ENCODE measurements at places on chromosomes 1 and 21.
A peak's percentile ranks its signal among the peaks of the same experiment; 100 is the strongest.

GRCh38 chr1:63323865-63324778 lies 1.8 kb downstream of the FOXD3 start:
- no peak for DNase-seq

- no peak for DNase-seq
These were observed 112.2 kb upstream of the MROH9 start for GRCh38 chr1:170823120-170823519.

- no peak for DNase-seq
These were observed 114.5 kb upstream of the KCNK2 start for GRCh38 chr1:214967865-214968575.

DNA sequence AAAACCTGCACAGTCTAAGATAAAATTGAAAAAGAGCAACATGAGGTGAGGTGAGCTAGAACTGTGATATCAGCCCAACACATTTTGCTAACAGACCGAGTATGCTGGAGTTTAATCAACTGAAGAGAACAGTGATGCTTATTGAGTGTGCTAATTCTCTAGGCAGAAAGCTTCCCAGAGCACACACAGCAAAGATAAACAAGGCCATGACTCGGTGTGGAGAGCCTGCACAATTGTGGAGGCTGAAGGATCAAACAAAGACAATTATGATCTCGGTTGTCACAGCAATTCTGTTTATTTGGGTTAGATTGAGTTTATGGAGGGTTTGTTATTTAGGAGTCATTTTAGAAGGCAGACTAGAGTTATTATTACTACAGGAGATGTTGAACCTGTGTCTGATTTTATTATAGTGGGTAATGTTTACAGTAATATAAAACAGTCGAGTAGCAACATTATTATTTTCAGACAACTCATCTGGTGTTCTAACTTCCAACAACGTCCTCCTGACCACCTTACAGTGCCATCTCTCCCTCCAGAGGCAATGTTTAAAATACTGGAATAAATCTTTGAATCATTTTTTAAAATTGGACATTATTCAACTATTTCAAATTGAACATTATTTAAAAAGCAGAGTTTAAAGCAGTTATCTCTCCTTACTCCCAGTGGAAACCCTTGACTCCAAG lies 40.2 kb downstream of the DPT start:
- peak; percentile 48 for DNase-seq

DNA sequence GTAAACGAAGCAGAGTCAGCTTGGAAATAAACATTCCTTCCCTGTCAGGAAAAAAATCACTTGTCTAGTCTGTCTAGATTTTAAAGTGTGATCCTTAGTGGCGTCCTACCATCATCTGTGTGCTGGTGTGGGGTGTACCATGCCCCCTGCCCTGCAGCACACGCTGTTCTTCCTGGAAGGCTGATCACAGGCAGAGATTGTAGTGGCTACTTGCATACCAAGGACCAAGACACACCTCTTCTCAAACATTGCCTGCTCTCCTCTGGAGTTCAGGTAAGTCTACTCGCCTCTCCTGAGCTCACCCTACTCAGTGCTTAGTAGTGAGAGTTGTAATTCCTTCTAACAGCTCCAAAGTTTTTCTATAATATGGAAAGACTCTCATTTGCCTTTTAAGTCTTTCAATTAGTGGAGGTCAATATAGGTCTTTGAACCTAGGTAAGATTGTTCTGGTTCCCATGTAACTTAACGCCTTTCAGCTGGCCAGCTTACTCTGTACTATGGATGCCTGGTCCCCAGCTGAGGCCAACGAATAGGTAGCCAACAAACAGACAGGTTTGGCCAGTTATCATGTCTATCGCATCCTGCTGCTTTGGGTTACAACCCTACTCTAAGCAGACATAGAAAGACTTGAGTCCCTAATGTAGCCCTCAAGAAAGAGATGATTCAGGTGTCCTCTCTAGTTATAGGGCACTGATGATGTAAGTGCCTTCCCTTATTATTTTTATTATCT lies 55.4 kb downstream of the XCL1 start:
- no peak for DNase-seq

DNA sequence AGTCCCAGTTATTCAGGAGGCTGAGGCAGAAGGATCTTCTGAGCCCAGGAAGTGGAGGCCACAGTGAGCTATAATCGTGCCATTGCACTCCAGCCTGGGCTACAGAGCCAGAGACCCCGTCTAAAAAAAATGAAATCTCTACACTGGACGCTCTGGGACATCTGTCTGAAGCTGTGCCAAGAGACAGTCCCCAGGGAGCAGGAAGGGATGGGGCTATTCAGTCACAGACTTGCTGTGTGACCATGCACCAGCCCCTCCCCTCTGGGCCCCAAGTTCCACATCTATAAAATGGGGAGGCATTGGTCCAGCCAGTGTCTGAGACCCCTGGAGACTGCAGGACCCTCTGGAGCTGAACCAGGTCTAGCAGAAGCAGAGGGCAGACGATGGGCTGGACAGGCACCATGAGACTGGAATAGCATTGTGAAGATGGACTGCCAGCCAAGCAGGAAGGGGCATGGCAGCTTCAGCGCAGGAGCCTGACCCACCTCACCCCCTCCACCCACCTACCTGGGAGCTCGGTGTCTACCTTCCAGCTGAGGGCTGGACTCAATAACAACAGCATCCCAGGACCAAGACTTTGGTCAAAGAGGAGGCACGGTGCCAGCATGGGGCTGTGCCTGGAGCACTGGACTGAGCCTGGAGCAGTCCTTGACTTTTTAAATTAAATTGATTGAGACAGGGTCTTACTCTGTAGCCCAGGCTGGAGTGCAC lies 1.4 kb downstream of the TMEM54 start:
- no peak for DNase-seq

DNA sequence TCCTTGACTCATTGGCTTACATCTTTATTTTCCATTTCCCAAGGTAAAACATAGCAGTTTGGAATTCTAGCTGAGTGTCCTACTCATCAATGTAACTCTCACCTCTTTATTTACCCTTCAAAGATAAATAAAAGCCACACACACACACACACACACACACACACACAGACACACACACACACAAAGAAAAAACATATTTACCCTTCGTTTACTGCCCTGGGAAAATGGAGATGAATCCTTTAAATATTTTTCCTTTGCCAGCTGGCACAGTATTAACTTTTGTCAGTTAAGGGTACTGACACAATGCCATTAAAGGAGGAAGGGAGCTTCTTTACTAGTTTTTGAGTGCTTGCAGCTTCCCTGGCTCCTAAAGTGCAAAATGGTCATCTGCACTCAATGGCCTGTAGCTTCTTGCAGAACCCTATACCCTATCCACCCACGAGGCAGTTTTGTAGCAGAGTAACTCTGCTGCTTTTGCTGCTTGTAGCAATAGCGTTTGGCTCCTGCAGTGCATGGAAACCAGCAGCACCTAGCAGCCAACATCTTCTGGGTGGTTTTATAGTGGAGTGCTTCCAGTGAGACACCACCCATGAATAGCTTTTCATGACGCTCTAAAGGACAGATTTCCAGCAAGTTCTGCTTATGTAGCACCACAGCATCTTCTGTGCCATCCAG lies 103.7 kb downstream of the HS2ST1 start:
- DNase-seq, result no peak

DNA sequence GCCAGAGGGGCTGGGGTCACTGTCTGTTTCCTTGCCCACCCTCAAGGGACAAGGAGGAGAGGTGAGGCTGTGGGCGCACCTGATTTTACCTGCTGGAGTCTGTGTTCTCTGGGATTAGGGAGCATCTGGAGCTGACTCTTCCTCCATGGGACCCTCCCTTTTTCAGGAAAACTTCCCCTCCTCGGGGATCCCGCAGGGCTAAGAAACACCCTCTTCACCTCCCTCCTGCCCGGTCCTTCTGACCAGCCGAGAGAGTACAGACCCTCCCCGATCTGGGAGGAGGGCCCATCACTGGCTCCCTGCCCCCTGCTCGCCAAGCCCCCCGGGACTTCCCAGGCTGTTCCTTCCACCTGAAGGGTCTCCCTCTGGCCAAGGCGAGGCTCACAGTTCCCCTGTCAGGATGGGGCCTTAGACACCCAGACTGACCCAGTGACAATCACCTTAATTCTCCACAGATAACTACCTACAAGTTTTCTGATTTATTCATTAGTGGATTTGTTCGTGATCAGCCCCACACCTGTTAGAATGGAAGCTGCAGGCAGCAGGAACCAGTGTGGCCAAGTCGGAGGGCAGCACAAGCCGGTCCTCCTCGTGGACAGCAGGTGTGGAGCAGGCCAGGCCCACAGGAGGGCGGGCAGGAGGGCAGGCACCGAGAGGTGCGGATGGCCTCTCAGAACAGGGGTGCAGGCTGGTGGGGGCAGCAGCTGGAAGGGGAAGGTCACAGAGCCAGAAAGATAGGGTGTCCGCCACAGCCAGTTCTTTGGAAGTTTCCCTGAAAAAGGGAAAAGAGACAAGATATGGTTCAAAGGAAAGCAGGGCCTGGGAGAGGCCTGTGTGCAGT lies 15.9 kb upstream of the SAMD11 start:
- DNase-seq, result no peak

DNA sequence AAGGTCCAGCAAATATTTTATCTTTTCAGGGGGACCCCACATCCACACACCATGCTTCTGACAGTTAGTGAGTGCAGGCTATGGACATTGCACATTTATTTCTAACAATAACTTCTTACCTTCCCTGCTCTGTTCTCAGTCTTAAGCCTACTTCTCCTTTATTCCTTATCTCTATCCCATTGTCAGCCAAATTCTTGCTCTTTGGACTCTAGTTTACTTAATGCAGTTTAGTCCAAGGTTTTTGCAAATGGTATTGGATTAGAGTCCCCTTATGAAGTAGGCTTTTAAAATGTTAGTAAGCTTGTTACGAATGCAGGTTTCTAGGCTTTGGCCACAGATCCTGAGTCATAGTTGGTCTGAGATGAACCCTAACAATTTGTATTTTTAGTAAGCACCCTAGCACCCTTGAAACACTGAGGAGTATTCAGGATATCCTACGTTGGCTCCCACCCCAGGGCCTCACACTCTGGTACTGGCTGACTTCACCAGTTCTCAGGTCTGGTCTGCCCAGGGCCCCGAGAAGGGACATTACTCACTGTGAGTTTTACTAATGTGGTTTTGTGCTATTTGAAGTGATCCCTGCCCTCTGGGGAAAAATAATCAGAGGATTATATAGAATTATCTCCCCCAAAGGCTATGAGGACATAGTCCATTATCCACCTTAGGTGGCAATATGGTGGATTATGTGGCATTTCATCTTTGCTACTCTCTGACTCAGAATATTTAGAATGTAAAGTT lies 239.5 kb downstream of the TGFB2 start:
- peak; percentile 60 for DNase-seq

- no peak for DNase-seq
These were observed 35.2 kb upstream of the LRP8 start for GRCh38 chr1:53362851-53363642.
